ENCODE measurements at places on chromosomes 11 and 22.

DNA sequence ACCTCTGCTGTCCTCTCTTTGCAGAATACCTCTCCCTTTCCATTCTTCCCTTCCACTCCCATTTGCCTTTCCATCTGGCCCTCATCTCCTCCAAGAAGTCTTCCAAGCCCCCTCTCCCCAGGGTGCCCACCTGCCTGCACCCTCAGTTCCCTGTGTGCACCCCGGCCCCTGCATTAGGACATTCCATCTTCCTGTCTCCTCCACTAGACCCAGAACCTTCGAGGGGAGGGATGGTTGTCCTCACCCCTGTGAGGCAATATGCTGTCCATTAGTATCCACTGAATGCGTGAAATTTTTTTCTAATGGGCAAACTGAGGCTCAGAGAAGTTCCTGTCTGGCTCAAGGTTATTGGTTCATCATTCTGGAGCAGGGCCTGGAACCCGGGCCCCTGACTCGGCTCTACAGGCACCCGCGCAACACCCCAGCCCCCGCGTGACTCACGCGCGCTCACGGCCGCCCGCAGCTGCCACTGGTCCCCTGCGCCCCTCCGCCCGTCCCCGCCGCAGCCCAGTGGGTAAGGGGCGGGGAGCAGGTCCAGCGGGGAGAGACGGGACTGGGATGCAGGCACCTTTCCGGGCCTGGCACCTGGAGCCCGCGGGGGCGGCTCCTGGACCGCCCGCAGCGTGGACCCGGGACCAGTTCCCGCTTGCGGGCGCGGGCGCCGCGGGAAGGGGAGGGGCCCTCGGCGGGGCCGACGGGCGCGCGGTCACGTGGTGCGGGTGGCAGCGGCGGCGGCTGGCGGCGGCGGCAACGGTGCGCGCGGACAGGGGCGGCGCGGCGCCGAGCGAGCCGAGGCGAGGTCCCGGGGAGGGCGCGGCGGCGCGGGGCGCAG lies 7.0 kb downstream of the SEPTIN3 start:
- DNase-seq: no peak

DNA sequence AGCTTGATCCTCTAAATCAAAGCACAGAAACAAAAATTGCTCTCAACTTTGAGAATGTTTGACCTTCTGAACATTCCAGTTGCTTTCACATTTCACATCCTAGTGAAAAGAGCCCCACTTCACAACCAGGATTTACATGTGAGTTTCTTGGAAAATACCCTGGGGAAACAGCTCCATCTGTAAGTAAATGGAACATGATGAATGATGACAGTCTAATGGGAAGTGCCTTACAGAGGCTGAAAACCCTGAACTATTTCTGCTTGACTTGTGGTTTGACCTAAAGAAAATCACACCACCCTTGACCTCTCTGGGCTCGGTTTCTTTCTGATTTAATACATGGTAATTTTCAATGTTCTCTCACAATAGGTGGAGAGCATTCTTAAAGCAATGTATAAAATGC lies 499.4 kb upstream of the API5 start:
- no peak for DNase-seq

- DNase-seq: no peak
Measured at GRCh38 chr11:1260023-1260501, 37.2 kb downstream of the MUC5B start.

DNA sequence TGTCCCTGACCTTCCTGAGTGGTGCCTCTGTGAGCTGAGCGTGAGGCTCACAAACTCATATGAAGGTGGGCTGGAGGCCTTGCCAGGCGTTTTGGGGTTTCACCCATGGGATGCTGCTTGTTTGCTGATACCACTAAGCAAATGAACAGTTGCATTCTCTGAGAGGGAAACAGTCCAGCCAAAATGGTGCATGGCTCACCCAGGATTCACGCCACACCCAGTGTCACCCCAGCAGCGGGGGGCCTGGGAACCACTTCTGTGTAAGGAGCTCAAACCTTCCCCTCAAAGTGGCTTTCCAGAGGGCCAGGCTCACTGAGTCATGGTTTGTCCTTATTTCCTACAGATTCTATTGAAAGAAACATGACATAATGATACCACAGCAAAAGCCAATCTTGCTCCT lies 928.1 kb downstream of the TBC1D22A start:
- DNase-seq: no peak

GRCh38 chr11:60389279-60389910 lies 6.9 kb upstream of the MS4A14 start:
- DNase-seq: no peak

DNA sequence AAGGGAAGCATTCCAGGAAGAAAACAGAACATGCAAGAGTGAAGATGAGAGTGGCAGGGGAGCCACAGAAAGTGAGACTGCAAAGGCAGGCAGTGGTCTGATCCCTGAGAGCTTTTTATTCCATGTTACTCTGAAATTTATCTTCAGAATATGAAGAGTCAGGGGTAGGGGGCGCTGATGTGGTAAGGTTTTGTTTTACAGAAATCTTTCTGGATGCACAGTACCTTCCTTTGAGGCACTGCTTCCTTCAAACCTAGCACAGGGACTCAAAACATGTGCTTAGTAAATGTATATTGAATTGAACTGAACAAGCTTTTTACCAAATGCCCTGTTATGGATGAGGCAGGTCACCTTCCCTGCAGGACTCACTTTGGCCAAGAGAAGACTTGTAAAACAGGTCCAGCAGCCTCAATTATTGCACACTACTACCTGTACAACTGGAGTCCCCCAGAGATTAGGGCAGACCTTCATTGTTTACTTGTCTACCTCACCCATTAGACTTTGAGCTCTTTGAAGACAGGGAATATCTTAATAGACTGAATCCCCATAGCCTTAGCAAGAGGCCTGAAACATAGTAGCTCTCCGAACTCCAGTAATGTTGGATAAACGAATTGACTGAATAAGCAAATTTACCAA lies 2.2 kb downstream of the PAK1 start:
- no peak for DNase-seq

DNA sequence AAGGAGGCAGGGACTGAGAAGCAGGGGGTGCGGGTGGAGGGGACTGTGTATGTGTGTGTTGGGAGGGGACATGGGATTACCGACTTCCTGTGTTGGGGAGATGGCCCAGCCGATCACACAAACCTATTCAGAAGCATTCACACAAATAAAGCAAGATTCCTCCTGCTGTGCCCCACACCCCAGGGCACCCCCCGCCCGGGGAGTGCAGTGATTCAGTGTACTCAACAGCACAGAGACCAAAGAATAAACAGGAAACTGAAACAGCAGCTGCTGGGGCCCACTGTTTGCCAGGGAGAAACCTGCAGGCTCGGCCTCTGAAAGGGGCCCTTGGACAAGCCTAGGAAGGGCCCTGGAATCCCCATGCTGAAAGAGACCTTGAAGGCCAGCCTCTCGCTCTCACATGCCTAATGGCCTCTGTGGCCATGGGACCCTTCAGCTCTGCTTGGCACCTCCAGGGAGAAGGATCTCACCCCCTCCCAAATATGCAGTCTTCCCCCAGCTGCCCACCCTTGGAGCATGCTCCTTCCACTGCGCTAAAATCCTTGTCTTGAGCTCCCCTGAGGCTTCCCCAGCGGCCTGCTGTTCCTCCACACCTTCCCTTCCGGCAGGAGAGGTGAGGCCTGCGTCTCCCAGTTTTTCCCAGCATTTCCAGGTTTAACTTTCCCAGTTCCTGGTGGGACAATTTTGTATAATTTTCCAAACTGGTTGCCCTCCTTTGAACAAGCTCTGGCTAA lies 72.9 kb downstream of the CSNK2A3 start:
- DNase-seq: no peak

GRCh38 chr11:44564670-44565210 lies 723 bp upstream of the CD82 start:
- DNase-seq: peak; percentile 93

DNA sequence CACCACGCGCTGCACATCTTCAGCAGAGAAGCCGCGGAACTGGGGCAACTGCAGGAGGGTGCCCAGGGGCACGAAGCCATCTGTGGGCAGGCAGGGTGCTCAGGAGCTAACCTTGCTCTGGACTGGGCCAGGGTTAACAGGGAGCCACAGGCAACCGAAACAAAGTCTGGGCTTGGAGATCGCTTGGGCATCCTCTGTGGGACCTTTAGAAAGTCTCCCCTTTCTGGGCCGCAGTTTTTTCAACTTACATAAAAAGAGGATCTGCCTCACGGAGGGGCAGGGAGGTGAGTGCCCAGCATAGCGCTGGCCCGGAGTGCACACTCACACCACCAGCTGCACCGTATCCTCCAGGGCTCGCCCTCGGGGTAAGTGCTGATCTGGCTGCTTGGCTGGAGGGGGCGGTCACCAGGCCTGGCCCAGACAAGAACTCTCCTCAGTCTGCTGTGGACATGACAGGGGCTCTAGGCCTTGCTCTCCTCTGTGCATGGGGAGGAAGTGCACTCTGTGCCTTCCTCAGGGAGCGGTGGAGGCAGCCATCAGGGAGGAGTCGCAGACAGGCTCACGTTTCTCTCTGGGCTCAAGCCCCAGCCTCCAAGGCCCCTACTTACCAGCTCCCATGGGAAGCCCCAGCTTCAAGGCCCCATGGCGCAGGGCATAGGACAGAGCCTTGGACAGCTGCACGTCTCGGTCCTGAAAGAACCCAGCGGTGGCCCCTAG lies 937 bp downstream of the TRPT1 start:
- no peak for DNase-seq

DNA sequence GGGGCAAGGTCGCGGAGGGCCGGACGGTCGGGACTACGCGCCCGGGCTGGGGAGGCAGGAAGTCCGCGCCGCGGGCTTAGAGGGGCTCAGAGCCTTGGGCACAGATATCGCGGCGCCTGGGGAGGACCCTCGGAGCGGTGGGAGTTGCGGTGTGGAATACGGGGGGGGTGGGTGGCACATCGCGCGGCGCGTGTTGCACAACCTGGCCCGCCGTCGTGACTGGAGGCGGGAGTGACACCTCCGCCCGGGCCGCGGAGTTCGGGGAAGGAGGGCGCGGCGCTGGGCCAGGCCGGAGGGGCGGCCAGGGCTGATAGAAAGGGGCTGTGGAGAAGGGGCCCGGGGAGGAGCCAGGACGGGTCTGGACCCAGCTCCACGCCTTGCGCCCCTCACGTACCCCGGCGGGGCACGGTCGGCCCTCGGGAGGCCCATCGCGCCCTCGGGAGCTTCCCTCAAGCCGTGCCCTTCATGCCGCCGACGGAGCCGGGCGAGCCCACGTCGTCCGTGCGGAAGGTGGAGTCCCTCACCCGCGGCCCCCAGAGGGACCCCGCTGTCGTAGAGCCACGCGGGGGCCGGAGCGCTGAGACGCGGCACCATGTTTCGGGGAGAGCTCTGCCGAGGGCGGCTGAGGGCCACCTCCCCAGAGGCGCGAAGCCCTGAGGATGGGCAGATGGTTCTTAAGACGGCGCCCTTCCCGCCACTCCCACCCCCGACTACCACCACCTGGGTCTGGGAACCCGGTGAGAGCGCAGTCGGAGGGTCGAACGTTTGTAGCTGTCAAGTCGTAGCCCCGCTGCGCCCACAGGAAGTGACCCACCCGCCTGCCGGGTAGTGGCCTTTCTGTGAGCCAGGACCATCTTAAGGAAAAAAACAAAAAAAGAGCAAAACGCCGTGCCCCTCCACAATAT lies 729 bp downstream of the IL17RA start:
- DNase-seq: no peak

GRCh38 chr11:47948137-47948536 lies 32.2 kb upstream of the PTPRJ start:
- no peak for DNase-seq

DNA sequence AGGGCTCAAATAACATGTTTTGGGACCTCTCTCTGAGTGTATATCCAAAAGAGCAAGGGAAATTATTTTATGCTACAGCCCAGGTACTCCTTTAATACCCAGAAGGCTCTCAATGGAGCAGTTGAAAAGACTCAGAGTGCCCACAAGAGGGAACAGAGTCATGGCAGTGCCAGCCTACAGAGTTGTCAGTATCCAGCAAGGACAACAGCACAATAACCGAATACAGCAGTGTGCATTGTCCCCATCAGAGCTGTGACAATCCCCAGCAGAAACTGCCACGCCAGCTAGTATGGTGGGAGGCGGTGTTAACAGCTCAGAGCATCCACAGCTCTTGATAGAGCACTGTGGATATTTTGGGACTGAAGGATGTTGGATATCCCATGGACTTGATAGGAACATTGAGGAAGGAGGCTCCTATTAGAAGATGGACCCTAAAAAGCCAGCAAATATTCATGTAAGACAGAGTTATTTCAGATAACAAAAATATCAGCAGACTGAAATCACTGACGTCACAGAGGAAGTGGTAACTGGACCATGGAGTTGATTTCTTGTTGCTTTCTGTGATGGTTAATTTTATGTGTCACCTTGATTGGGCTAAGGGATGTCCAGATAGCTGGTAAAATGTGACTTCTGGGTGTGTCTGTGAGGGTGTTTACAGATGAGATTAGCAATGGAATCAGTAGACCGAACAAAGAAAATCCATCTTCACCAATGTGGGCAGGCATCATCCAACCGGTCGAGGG lies 17.7 kb upstream of the PAFAH1B2 start:
- no peak for DNase-seq

DNA sequence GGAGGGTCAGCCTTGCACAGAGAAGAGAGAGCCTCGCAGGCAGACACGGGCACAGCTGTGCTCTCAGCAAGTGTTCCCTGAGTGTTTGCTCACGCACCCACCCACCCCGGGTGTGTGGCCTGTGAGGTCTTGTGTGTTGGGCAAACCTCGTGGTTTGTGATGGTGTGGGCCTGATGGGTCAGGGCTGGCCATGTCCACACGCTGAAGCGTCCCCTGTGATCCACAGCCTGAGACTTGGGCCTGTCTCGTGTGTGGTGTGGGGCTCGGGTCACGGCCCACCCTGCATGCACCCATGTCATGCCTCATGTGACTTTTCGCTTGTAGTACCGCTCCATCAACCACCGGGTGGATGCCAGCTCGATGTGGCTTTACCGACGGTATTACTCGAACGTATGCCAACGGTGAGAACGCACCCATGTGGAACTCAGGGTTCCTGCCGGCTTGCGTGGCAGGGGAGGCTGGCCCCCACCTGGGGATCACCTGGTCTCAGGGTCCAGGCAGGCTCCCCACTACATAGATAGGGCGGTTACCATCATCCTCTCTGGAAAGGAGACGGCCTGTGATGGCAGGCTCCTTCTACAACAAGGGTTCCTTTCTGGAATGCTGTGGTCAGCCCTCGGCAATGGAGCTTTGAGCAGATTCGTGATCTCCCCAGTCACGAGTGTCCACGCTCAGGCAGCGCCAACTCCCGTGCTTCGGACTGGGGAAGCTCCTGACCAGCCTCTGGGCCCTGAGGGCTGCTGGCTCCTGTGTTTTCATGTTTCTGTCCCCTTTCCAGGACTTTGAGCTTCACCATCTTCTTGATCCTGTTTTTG lies 5.9 kb downstream of the TPCN2 start:
- DNase-seq: no peak

- no peak for DNase-seq
Measured at GRCh38 chr22:37618072-37618656, 9.5 kb downstream of the GGA1 start.

DNA sequence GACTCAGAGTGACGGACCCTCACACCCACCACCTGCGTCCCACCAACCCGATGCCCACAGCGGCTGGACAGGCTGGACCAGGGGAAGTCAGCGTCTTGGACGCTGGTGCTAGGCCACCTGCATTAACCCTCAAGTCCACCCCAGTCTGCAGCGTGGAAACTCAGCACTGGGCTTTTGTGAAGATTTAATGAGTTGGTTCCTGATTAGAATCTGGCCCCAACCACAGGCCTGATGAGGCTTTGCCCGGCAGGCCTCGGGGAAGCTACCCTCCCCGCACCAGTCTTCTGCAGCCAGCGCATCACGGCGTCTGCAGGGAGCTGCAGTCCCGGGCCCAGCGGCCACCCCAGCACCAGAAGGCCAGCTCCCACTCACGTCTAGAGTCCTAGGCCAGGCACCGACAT lies 101.0 kb downstream of the BRD1 start:
- no peak for DNase-seq

- DNase-seq: no peak
Measured at GRCh38 chr22:38868886-38869381, 3.1 kb downstream of the CBX6 start.

Data from HS-27A (cell line).